Stimulated activated CD8-positive, alpha-beta memory T cell treated with anti-CD3 and anti-CD28 coated beads, Interleukin-4, amount 100 ng/mL, for 1 hour (primary cell): ENCODE measurements at places on chromosomes 3 and 15.

DNA sequence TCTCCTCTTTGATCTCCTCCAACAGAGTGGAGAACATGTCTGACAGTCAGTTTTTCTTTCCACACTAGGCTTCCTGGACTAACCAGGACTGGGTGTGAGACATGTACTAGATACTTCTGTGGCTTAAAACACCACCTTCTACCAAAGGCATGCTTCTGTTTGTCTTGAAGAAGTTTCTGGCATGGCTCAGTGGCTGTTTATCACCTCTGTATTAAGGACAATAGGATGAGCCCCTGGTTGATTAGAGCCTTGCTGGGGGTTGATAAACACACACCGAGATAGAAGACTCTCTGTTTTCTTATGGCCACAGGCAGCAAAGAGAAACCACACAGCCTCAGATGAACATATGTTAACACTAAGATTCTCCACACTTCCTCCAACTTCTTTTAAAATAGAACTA lies 40.5 kb downstream of the SV2B start:
- no peak for DNase-seq

- no peak for DNase-seq
These were observed 1496.1 kb downstream of the OTOL1 start for GRCh38 chr3:162992741-162993140.

GRCh38 chr15:57591822-57592367 lies at the start of gene MYZAP:
TSS of gene MYZAP (plus strand) at chr15:57591904. CDS start at chr15:57592035, 131 bp downstream.
- no peak for DNase-seq

DNA sequence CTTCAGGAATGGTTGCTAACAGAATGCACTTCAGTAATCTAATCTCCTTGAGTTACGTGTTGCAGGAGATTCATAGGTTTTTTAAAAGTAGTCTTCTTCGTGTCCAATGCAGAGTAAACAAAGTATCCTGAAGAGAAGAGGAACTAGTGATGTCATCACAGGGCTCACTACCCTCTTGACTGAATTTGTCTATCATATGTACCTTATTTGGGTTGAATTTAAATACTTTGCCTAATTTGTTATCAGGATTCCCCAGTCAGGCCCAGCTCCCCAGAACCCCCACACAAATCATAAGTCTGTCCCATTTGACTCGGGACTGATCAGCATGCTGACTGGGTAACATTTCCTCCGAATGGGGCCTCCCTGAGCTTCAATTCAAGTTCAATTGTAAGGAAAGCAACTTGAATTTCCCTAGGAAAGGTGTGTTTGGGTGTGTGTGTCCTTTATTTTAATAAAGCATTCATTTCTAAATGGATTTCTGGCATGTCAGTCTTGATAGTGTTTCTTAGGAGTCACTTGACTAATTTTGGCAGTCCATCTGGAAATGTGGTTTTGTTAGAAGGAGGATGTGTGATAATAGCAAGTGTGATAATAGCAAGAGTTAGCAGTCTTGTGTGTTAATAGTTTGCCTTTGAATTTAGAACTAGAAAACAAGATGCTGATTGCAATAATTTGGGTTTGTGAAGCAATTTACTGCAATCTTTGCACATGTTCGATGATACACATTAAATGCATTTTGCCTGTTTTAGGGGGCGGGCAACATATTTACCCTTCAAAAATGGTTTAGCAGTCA lies 21.9 kb downstream of the OXNAD1 start:
- DNase-seq, result no peak

- DNase-seq, result no peak
These were observed 96.2 kb upstream of the TRPM1 start for GRCh38 chr15:31197497-31198414.

DNA sequence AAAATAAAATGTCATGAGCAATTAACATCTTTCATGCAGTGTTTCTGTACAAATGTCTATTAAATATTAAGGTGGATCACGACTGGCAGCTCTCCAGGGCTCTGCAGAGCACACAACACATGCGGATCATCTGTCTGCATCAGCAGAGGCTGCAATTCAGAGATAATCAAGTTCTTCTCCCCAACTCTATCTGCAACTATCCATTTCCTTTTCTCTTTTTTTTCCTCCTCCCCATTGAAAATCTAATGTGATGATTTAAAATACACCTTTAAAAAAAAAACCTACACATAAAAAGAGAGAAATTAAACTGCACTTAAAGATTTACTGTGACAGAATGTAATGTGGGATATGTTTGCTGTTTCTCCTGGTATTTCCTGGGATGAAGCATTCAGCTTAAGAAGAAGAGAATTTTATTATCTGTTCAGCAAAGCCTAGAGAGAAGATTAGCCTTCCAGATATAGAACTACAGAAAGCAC lies 352.6 kb upstream of the CCDC54 start:
- DNase-seq, result no peak

GRCh38 chr3:177538750-177539730 lies 341.8 kb upstream of the TBL1XR1 start:
- no peak for DNase-seq

- DNase-seq, result no peak
These were observed 20.9 kb downstream of the AMOTL2 start for GRCh38 chr3:134353171-134353825.

DNA sequence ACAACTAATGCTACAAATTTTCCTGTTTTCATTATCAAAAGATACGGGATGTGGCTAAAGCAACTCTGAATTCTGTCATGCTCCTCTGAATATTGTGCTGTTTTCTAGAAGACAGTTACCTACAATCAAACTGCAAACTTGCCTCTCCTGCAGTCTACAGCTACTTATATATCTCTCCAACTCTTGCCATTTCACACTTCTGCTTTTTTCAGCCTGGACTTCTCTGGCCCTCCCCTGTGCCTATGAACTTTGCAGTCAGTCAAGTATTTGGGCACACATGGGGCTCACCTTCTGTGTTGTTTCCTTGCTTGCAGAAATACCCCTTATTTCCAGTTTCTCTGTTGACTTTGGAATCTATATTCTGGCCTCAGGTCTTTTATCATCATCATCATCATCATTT lies 575.6 kb downstream of the GRM7 start:
- DNase-seq, result no peak

DNA sequence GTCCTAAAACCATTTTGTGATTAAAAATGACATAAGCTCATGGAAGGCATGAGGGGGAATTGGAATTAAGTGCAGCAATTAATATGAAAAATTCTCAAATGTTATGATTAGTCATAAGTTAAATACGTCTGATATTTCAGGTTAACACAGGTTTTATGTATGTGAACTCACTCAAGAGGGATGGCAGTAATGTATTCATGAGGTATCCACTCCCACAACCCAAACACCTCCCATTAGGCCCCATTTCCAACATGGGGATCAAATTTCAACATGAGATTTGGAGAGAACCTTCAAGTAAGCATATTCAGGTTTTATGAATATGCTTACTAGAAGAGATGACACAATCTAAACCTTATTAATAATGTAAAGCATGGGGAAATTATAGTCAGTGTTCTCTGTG lies 41.6 kb upstream of the IL20RB start:
- no peak for DNase-seq

DNA sequence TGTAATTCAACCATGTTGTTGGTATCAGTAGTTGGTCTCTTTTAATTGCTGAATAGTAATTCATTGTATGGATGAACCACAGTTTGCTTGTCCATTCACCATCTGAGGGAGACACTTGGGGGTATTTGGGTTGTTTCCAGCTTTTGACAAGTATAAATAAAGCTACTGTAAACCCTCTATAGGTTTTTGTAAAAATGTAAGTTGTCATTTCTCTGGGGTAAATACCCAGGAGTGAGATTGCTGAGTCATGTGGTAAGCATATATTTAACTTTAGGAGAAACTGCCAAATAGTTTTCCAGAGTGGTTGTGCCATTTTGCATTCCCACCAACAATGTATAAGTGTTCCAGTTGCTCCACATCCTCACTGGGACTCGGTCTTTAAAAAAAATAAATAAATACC lies 15.4 kb upstream of the LHFPL4 start:
- DNase-seq, result no peak

- no peak for DNase-seq
These were observed 154.6 kb downstream of the ADAM10 start for GRCh38 chr15:58594898-58595297.

GRCh38 chr15:82051664-82052063 lies 5.8 kb upstream of the MEX3B start:
- DNase-seq, result no peak

DNA sequence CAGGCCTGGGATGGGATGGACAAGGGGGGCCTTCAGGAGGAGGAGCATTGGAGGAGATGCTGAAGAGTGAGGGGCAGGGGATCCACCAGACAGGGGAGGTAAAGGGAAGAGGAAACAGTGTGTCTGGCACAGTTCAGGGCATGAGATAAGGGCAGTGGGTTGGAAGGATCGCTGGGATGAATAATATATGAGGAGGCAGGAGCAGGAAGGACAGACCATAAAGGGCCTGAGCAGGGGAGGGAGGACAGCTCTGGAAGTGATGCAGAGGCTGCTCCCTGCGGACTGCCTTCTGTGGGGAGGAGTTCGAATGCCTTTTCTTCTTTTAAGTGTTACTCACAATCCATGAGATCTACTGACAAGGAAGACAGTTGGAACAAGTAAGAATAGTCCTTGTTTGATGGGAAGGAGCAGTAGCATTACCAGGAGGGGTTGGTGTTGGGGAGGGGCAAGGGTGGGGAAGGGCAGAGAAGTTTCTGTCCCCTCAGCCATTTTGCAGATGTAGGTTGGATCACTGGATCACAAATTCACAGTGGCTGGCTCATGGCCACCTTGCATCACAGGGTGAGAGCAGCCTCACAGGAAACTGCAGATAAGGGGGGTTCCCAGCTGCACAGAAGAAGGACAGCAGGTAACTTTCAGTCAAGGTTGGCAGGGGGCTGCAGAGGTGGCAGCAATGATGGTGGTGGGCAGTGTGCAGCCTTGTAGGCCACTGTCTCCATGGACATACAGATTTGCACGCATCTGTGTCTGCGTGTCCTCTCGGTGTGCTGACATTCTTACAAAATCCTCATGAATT lies 91.9 kb upstream of the SNRPN start:
- DNase-seq, result no peak

DNA sequence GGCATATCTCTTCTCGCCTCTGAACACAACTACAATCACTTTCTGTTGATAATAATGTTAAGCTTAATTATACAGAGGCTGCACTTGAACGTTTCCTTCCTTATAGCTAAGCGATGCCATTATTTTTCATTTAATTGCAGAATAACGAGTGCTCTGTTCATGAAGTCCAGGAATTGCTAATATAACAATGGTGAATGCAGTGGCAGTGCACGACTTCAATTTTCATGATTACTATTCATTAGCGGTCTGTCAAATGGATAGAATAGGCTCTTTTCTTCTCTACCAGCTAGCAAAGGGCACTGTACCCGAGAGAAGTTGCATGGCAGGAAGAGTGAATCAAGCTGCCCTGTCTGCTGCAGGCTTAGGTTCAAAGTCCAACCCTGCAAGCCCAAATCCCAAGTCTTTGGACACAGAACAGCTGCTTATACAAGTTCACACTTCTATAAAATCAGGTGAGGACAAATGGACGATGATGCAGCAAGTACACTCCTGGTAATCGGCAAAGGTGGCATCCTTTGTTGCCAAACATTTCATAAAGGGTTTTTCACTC lies 75.6 kb downstream of the PDZRN3 start:
- DNase-seq, result no peak

GRCh38 chr3:164351131-164351530 lies 727.2 kb downstream of the SI start:
- DNase-seq, result no peak

DNA sequence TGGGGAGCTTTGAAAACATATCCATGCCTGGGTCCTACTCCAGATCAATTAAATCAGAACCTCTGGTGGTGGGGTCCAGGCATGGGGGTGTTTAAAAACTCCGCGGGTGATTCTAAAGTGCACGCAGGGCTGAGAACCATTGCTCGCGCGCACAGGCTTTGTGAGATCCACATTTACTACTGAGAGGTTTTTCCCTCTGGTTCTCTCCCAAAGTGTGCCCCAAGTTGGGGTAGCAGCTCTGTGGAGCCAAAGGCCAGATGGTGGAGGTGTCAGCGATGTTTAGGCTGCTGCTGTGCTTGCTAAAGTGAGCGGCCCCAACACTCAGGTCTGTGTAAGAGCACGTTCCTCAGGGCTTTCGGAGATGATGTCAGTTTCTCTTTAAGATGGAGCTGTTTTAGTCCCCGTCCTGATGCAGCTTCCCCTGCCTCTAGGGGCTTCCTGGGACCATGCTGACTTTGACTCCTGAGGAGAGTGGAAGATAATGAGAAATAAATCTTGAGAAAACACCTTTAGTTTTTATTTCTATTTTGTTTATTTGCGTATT lies 13.4 kb upstream of the MAGEF1 start:
- no peak for DNase-seq

DNA sequence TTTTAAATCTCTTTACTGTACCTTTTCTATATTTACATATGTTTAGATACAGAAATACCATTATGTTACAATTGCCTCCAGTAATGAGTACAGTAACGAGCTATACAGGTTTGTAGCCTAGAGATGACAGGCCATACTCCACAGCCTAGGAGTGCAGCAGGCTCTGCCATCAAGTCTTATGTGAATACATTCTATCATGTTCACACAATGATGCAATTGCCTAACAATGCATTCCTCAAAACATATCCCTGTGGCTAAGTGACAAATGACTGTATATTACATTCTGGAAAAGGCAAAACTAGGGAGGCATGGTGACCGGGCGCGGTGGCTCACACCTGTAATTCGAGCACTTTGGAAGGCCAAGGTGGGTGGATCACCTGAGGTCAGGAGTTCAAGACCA lies 192.4 kb upstream of the IGF1R start:
- DNase-seq, result no peak

DNA sequence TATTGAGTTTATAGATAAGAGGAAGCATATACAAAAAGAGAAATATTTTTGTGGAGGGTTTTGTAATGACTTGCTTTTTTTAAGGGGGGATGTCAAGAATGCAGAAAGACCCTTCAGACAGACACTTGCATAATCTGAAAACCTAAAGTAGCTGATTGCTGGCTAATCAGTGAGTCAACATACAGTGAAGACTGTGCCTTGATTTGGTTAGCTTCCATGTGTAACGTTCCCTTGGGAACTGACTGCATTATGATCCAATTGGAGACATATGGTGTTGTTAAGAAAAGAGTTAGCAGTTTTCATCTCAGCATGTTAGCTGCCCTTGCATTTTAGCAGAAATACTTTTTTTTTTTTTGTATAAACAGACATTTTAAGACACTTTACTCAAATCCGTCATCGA lies 483.2 kb downstream of the RBMS3 start:
- no peak for DNase-seq

- no peak for DNase-seq
These were observed 24.7 kb upstream of the SPRED1 start for GRCh38 chr15:38227941-38228340.

- DNase-seq, result no peak
These were observed 358.4 kb upstream of the NR2F2 start for GRCh38 chr15:95972041-95972553.

- no peak for DNase-seq
These were observed 8.4 kb downstream of the ARHGEF26 start for GRCh38 chr3:154129625-154130024.

DNA sequence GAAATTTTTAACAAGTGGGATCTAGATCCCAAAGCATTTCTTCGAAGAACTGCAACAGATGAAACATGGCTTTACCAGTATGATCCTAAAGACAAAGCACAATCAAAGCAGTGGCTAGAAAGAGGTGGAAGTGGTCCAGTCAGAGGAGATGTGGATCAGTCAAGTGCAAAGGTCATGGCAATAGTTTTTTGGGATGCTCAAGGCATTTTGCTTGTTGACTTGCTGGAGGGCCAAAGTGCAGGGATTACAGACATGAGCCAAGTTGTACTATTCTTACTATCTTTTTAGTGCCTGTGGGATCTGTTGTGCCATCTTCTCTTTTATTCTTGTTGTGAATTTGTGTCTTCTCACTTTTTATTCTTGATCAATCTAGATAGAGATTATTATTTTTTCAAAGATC lies 82.0 kb downstream of the REC114 start:
- DNase-seq, result no peak
